ENCODE measurements at places on chromosomes 2 and 18. TPM values are rescaled to one million over a fixed set of nuclear protein-coding genes. Genes with fewer than 3 reads are reported as not detected.

Gene IGFBP5
- total RNA-seq, result 1,280 TPM

DNA sequence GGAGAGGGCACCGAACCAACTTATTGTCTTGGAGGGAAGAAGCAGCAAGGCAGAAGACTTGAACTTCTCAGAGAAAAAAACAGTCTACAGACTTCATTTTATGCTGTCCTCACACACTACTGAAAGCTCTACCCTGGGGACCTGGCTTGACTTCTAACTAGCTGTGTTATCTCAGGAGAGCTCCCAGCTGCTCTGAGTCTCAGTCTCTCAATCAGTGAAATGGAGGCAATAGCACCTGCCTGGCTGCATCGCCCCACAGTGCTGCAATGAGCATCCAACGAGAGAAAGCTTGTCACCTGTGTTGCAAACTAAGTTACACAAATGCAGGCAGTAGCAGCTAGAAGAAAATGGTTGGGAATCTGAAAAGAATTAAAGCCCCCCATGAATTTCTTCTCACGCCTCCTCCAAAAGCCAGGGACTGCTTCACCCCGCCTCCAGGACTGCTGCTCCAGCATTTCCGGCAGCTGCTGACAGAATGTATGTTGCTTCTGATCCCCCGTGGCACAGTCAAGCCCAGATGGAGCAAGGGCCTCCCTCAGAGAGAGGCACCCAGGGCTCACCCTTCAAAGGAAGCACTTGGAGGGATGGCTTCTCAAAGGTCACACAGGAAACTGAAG lies 116.3 kb downstream of the BCL11A start:
- no peaks in the 10 kb centered on the region for H3K27me3 ChIP-seq
- H3K4me3 ChIP-seq, result no peak overlapping the region
- DNase-seq, result no peak
- no peak overlapping the region for H3K27ac ChIP-seq

DNA sequence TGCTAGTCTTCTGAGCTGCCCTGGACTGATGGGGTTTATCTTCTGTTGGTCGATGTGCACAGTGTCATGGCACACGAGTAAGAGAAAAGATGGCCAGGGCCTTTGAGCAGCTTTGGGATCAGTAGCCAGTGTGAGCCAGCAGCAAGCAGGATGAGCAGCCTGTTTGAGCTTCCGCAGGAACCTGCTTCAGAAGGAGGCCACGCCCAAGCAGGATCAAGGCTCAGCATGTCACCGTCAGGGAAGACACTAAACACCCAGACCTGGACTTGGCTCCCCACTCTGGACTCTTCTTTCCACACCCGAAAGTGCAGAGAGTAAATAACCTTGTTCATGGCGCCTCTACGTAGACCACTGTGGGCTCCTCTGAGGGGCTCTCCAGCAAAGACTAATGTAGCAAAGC lies 25.2 kb upstream of the ASB1 start:
- no peak for DNase-seq
- H3K36me3 ChIP-seq, result peaks cover 17% of the 10 kb centered on the region
- H3K27me3 ChIP-seq, result no peaks in the 10 kb centered on the region

Gene RFX8
- not detected for total RNA-seq

GRCh38 chr18:63120620-63121019 lies 198.9 kb downstream of the BCL2 start:
- no peak overlapping the region for H3K27ac ChIP-seq
- H3K4me3 ChIP-seq, result no peak overlapping the region
- DNase-seq, result no peak
- H3K27me3 ChIP-seq, result no peaks in the 10 kb centered on the region

Gene EFHD1
- total RNA-seq, result 142 TPM

DNA sequence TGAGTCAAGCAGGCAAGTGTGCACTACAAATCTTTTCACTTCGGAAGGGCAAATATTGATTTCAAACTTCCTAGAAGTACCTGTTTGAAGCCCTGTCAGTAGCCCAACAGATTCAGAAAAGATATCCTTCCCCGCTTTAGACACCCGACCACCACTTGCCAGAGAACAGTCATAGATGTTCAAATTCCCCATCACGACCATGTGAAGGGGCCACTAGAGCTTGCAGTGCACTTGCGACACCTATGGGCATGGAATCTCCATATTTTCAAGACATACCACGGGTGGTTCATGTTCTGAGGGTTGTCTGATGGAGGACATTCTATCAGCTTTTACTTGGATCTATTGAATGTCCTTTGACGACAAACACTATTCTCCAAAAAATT lies 23.8 kb downstream of the GNLY start:
- no peak for DNase-seq
- no peak overlapping the region for H3K27ac ChIP-seq
- no peaks in the 10 kb centered on the region for H3K27me3 ChIP-seq
- peaks cover 5% of the 10 kb centered on the region for H3K4me1 ChIP-seq
- no peak overlapping the region for H3K4me3 ChIP-seq
- no peaks in the 10 kb centered on the region for H3K36me3 ChIP-seq

GRCh38 chr18:58241877-58242276 lies 197.9 kb downstream of the NEDD4L start:
- H3K27ac ChIP-seq, result no peak overlapping the region
- H3K27me3 ChIP-seq, result no peaks in the 10 kb centered on the region
- no peaks in the 10 kb centered on the region for H3K4me1 ChIP-seq
- H3K4me3 ChIP-seq, result no peak overlapping the region
- no peak for DNase-seq

GRCh38 chr18:9804517-9805104 lies 81.2 kb upstream of the TXNDC2 start:
- DNase-seq, result no peak
- peak overlapping the region; percentile 12 for H3K4me3 ChIP-seq
- peaks cover 41% of the 10 kb centered on the region for H3K4me1 ChIP-seq

Gene TMEM169
- total RNA-seq, result 7.3 TPM

Gene GALNT13
- total RNA-seq, result not detected

DNA sequence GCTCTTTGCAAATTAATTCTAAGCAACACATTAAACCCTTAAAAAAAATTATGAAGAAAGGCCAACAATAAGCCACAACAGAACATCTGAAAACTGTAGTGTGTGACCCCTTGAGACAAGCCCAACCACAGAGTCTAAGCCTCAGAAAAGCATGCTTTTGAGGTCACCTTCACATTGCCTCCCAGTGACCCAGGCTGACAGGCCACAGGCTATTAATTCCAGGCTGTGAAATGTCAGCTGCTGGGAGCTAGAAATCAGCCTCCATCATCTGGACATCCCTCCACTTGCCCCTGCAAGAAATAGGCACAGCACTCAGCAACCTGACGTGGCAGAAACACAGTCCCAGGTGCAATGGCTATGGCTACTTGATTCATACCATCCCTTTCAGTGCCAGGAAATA lies 179.4 kb upstream of the ZFP36L2 start:
- H3K4me1 ChIP-seq, result peaks cover 20% of the 10 kb centered on the region
- no peak overlapping the region for H3K27ac ChIP-seq
- H3K36me3 ChIP-seq, result no peaks in the 10 kb centered on the region
- no peak for DNase-seq
- H3K27me3 ChIP-seq, result no peaks in the 10 kb centered on the region
- H3K4me3 ChIP-seq, result no peak overlapping the region

Gene PPIG
- total RNA-seq, result 30.2 TPM

GRCh38 chr2:68336192-68336591 lies 16.4 kb upstream of the CNRIP1 start:
- H3K27me3 ChIP-seq, result no peaks in the 10 kb centered on the region
- H3K36me3 ChIP-seq, result no peaks in the 10 kb centered on the region
- H3K4me3 ChIP-seq, result no peak overlapping the region
- H3K27ac ChIP-seq, result no peak overlapping the region
